ENCODE measurements at places on chromosomes 12 and 14.

DNA sequence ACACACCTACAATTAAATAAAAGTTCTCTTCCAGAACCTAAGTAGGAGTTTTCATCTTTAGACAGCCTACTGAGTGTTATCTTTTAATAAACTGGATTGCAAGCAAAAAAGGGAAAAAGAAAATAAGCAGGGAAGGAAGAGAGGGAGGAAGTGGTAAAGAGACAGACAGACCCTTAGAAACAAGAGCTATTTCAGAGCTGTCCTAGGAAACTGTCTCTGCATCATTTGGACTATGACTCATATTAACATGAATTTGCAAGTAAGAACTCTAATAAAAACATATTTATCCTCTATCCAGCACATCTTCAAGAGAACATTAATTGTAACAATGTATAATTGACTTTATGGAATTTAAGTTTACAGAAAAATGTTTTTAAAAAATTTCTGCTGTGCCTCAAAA is 438.8 kb upstream of the USP15 start:
- DNase-seq = no peak

DNA sequence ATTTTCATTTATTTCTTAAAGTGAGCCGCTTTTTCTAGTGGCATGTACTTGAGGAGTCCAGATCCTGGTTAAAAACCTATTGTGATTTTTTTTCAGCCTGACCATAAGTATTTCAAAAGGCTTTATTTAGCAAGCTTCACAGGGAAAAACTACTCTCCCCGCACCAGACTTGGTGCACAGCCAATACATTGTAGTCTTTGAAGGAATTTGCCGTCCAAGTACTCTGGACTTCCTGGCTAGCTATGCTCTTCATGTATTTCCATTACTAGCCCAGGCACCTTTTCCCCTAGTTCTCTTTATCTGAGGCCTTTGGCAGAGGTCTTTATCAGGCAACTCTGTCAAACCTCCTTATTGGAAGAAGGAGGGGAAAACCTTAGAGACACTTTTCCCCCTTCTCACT is 234.7 kb downstream of the CCDC91 start:
- no peak for DNase-seq

DNA sequence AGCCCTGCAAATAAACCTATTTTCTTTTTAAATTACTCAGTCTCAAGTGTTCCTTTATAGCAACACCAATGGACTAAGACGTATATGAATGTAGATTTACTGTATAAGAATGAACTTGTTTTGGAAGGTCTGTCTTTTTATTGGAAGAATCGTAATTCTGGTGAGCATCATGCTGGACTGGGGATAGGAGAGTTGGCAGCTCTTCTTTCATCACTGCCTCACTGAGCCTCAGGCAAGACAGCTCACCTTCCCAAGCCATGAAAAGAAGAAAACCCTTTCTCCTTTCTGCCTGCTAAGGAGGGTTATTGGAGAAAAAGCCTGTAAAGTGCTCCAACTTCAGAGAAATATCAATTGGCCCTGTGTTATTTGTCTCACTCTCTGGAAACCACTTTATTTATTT is 9.1 kb upstream of the RNF34 start:
- no peak for DNase-seq

DNA sequence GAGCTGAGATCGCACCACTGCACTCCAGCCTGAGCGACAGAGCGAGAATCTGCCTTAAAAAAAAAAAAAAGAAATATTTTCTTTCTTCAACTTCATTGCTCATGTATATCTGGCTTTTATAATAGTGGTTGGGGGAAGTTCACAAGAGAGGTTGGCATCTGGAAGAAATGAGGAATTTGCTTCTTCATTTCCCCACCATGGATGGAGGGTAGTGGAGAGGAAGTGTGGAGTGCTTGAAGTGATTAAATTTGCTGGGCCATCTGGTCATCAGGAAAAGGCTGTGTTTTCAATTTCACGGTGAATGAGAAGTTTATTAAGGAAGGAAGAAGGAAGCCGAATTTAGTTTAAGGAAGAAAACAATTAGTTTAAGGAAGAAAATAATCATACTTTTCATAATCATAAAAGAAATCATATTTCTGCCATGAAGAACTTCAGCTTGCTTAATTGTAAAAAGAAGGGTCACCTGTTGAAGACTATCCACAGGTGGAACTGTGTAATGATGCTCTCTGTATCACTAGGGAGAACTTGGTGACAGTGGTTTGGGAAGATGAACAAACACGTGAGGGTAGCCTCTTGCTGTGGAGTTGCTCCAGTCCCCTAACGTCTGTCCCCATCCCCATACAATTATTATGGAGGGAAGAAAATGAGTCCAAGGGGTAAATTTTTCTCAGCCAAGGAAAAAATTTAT is 197.3 kb upstream of the ARHGAP5 start:
- DNase-seq = no peak

DNA sequence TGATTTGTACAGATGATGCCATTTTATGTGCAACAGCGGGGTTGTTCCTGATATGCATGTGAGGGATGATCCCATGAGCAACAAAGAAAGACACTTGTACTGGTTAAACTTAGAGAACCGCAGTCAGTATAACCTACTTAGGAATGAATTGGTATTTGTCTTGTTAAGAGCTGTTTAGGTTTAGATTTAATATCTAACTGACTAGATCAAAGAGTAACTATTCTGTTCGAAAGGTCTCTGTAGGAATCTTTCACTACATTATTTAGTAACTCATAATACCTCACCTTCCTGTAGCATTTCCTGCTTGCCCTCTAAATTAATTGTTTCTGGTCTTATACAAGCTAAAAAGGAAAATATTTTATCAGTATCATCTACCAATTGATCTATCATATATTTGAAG is 350.4 kb downstream of the TRHDE start:
- no peak for DNase-seq

DNA sequence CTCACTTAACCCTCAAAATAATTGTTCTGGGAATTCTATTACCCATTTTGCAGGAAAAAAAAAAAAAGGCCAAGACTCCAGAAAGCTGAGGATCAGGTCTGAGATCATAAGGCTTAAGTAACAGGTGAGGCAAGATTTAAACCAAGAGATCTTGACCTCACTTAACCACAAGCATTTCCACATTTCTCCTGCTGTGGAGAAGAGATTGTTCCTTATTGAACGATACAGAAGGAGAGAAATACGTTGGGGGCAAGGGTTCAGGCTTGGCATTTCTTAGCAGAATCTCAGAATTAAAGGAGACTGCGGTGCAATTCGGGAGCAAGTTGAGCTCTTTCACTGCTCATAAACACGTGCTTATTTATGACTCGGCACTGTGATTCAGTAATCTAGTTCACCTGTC is 885.3 kb upstream of the TMEM132C start:
- no peak for DNase-seq

GRCh38 chr12:121345151-121345815 is 6.9 kb downstream of the ANAPC5 start:
- no peak for DNase-seq

DNA sequence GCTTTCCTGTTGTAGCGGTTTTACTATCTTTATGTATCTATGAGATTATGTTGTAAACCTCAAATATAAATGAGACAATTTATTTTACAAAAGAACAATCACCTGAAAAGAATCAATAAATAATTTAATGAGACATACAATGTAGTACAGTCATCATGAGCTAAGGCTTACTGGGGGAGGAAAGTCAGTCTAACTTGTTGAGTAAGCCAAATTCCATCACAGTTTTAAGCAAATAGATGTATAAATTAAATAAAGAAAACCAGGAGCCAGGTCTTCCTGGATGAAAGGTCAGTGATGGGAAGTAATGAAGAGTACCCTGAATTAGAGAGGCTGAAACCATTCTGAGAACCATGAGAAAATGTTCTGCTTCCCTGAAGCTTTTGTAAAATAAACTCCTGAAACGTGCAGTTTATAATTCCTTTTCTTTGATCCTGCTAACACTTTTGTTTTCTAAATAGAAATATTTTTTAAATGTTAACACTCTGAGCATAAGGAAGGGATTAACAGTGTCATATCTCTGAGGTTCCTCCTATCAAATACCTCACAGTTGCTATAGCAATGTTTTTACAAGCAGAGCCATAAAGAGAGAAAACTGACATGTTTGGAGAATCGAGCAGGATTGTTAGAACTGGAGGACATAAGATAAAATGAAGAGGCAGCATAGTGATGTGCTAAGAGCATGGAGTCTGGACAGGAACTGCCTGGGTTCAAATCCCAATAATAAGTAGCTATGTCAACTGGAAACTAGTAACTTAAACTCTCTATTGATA is 444.9 kb upstream of the FOXG1 start:
- no peak for DNase-seq

GRCh38 chr12:130970908-130971233 is 17.2 kb downstream of the ADGRD1 start:
- DNase-seq = no peak

- no peak for DNase-seq
Measured at GRCh38 chr12:4910502-4911315, 1.0 kb downstream of the KCNA1 start.

Measured in effector memory CD8-positive, alpha-beta T cell (primary cell).